ENCODE measurements at places on chromosomes 2 and 18. TPM values are rescaled to one million over a fixed set of nuclear protein-coding genes. Genes with fewer than 3 reads are reported as not detected.

The SETBP1 gene
- 0.40 TPM for total RNA-seq

The TNFRSF11A gene
- not detected for total RNA-seq

GRCh38 chr2:99597616-99598015, 107.8 kb upstream of the REV1 start:
- no peak overlapping the region for H3K4me3 ChIP-seq
- peaks cover 11% of the 10 kb centered on the region for H3K27me3 ChIP-seq
- H3K4me1 ChIP-seq, result peaks cover 38% of the 10 kb centered on the region
- DNase-seq, result peak; percentile 68

- H3K36me3 ChIP-seq, result no peaks in the 10 kb centered on the region
- no peak overlapping the region for H3K27ac ChIP-seq
- H3K27me3 ChIP-seq, result peaks cover 36% of the 10 kb centered on the region
- no peak for DNase-seq
- H3K4me1 ChIP-seq, result peaks cover 10% of the 10 kb centered on the region
Observed at GRCh38 chr2:131038258-131039100, 54.8 kb downstream of the FAM168B start.

DNA sequence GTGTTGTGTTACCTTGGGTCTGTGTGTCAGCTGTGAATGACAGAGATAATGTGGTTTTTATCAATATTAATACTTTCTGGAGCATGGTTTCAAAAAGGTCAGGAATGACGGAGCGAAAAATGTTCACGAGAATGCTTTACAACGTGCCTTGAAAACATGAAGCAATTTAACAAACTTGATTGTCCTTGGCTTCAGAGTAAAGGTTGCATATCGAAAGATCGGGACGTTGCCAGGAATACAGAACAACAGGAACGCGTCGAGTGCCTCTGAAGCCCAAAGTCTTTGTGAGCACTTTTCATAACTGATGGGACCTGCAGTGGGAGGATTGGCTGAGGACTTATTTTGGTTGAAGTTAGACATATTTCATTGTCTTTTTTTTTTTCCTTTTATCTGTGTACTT, 206.1 kb downstream of the ZNF407 start:
- no peaks in the 10 kb centered on the region for H3K27me3 ChIP-seq
- H3K4me3 ChIP-seq, result no peak overlapping the region
- peaks cover 5% of the 10 kb centered on the region for H3K36me3 ChIP-seq

GRCh38 chr2:20378891-20379519, 28.4 kb upstream of the PUM2 start:
- peak overlapping the region; percentile 1 for H3K27ac ChIP-seq
- no peak overlapping the region for H3K4me3 ChIP-seq
- peaks cover 10% of the 10 kb centered on the region for H3K27me3 ChIP-seq
- H3K4me1 ChIP-seq, result peaks cover 35% of the 10 kb centered on the region
- DNase-seq, result peak; percentile 76
- no peaks in the 10 kb centered on the region for H3K36me3 ChIP-seq

- no peak for DNase-seq
- peaks cover 5% of the 10 kb centered on the region for H3K4me1 ChIP-seq
- no peak overlapping the region for H3K4me3 ChIP-seq
- no peak overlapping the region for H3K27ac ChIP-seq
- 0 out of 2 replicates have a peak, but pooled peaks cover 4% of the 10 kb centered on the region for H3K36me3 ChIP-seq
Observed at GRCh38 chr18:23972453-23972852, 42.1 kb upstream of the TTC39C start.

The RUFY4 gene
- total RNA-seq, result not detected

DNA sequence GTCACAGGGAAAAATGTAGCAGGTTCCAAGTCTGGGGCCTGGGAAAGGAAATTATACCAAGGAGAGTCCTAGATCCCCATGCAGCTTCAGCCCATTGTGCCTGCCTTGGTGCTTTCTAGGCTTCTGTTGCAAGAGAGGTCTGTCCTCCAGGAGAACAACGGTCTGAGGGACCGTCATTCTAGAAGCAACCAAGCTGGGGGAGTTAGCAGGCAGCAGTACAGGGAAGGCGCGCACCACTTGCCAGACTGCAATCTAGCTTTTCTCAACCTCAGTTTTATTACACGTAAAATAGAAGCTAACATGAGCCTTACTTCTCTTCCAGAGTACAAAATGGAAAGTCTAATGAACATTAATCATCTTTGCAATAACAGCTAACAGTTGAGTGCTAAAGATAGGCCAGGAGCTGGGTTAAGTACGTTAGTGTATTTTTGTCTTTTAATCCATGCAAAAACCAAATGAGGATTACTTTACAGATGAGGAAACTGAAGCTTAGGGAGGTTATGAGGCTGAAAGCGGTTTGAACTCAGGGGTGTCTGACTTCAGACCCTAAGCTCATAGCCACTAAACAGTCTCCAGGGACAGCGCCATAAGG, 1.9 kb downstream of the TCF23 start:
- no peak for DNase-seq
- no peak overlapping the region for H3K4me3 ChIP-seq
- H3K27me3 ChIP-seq, result peaks cover 49% of the 10 kb centered on the region
- H3K36me3 ChIP-seq, result no peaks in the 10 kb centered on the region

- H3K4me1 ChIP-seq, result no peaks in the 10 kb centered on the region
- peaks cover 33% of the 10 kb centered on the region for H3K27me3 ChIP-seq
- no peaks in the 10 kb centered on the region for H3K36me3 ChIP-seq
- no peak overlapping the region for H3K4me3 ChIP-seq
- no peak overlapping the region for H3K27ac ChIP-seq
Observed at GRCh38 chr2:86260978-86261377, 61.7 kb downstream of the MRPL35 start.

DNA sequence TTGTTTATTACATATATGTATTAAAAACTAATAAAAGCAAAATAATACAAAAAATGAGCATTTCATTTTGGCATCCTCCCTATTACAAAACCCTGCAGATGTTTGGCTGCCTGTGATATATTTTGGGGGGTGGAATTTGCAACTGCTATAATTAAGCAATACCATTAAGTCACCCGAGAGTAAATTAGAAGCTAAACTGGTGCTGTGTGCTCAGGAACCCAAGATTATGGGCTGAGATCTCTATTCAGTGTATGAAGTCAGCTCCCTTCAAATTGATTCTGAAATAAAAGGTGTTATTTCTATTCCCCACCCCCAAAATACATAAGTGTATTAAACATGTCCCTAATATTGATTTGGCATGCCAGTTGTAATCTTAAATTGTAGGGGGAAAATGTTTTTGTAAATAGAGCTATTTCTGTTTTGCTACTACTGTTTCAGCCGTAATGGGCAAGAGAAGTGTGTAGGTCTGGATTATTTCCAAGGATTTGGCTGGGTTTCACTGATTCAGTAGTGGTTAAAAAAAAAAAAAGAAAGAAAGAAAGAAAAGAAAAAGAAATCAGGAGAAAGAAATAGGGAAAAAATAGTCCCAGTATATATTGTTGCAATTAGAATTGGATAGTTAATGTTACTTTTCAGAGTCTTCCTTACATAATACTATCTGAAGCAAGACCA, 110.9 kb downstream of the SS18 start:
- no peak for DNase-seq
- H3K27me3 ChIP-seq, result peaks cover 4% of the 10 kb centered on the region
- no peaks in the 10 kb centered on the region for H3K4me1 ChIP-seq

DNA sequence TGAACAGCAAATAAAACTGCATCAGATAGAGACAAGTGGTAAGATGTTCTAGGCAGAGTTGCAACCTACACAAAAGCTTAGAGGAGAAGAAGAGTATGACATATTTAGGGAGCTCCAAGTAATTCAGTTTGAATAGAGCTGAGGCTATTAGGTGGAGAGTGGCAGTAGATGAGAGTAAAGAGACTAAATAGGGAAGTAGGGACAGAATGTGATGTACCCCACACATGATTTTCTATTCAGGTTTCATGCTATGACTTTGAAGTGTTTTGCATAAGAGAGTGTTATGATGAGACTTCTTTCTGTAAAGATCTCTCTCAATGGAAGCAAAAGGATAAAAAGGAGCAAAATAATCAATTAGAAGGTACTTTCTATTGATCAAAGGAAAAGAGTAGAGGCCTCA, 206.8 kb upstream of the ERBB4 start:
- H3K27me3 ChIP-seq, result no peaks in the 10 kb centered on the region
- H3K27ac ChIP-seq, result no peak overlapping the region
- H3K4me1 ChIP-seq, result no peaks in the 10 kb centered on the region

DNA sequence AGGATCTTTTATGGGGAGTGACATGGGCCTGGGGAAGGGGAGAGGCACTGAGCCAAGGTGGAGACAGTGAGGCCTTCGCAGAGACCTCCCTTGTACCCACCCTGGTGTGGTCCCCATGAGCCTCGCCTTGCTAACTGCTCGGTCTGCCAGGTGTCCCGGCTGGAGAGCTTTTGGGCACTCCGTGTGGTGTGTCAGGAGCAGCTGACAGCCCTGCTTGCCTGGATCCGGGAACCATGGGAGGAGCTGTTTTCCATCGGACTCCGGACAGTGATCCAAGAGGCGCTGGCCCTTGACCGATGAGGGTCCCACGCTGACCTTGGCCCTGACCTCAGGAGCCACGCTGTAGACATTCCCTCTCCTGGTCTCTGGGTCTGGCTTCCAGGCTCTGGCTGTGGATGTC, 11.5 kb upstream of the SLC4A3 start:
- peaks cover 23% of the 10 kb centered on the region for H3K36me3 ChIP-seq
- no peaks in the 10 kb centered on the region for H3K27me3 ChIP-seq
- H3K27ac ChIP-seq, result no peak overlapping the region
- H3K4me3 ChIP-seq, result no peak overlapping the region

GRCh38 chr2:240465765-240466578, 30.5 kb downstream of the GPC1 start:
- H3K4me3 ChIP-seq, result no peak overlapping the region
- DNase-seq, result no peak
- H3K36me3 ChIP-seq, result peaks cover 5% of the 10 kb centered on the region
- H3K27ac ChIP-seq, result no peak overlapping the region
